ENCODE measurements at places on chromosomes 6 and 20.

DNA sequence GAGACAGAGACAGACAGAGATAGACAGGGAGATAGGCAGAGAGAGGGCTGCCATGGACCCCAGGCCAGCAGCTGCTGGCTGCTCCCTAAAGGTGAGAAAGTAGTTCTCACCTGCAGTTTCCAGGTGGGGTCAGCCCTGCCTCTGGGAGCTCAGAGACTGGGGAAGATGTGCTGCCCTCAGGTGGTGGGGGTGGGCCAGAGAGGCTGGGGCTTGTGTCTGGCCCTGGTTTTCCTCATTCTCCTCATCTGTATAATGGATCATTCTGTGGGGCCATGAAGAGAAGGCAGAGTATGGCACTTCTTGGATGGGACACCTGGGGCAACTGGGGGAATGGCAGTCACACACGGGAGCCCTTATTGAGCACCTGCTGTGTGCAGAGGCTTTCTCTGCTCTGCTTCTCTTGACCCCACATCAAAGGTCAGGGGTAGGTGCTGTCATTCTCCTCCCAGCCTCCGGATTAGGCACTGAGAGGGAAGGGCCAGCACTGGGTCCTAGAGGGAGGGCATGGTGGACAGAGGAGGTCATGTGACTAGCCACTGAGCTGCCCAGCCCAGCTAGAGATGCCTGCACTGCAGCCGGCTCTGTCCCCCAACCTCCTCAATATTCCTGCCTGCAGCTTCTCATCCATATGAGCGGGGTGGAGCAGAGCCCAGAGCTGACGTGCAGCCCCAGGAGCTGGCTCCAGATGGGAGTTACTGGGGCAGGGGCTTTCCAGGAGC lies 4.1 kb downstream of the ANGPT4 start:
- no peak for DNase-seq

DNA sequence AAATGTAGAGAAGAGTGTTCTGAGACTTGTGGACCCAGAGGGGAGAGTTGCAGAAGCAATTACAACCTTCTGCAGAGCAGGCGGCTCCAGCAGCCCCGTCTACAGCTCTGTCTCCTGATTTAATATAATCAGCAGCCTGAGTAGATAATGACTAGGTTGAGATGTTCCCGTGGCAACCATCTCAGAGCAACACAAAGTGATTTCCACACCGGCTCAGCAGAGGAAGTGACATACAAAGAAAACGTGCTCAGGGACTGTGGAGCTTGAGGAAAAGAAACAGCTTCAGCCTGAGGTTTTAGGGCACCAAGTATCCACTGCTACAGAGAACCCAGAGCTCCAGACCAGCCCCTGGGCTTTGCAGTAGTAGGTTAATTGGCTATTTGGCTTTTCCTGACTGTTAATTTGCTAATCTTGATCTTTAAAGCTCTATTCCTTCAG lies 136.4 kb downstream of the MTFR2 start:
- DNase-seq, result no peak

DNA sequence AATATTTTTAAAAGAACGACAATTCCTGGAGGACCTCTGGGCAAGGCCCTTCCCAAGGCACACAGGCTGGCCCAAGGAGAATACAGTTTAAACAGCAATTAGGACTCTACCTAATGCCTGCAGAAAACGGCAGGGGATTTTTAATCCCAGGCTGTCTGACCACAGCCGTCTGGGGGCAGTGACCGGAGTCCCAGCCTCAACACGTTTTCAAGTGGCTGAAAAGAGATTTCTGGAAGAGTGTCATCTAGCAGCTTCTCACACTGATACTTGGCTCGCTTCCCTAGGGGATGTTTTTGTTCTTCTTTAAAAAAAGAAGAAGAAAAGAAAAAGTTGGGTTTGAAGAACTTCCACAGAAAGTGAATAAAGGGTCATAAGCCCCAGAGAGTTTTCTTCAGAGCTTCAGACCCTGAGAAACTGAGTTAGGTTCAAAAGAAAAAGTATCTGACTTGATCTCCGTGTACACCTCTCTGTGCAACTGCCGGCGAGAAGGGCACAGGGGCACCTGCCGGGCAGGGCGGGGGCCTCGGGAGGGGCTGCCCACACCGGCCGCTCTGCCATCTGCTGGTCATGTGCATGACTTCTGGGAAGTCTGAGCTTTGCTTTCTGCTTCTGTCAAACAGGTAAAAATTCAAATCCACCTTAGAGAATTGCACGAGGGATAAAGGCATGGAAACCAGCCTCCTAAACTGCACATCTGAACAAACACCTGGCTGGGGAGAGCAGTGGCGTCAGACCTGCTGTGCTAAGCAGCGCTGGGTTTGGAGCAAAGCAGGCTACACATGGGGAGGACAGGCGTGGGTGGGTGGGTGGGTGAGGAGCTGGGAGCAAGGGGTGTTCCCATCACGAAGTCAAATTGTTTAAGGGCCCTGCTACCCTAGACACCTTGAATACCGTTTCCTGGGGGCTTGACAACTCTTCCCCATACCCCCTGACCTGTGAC lies 33.0 kb downstream of the RRBP1 start:
- DNase-seq, result peak; percentile 20

GRCh38 chr6:133551847-133552341 lies 310.7 kb downstream of the EYA4 start:
- no peak for DNase-seq

GRCh38 chr20:5128886-5129285 lies 2.1 kb downstream of the CDS2 start:
- DNase-seq, result no peak

DNA sequence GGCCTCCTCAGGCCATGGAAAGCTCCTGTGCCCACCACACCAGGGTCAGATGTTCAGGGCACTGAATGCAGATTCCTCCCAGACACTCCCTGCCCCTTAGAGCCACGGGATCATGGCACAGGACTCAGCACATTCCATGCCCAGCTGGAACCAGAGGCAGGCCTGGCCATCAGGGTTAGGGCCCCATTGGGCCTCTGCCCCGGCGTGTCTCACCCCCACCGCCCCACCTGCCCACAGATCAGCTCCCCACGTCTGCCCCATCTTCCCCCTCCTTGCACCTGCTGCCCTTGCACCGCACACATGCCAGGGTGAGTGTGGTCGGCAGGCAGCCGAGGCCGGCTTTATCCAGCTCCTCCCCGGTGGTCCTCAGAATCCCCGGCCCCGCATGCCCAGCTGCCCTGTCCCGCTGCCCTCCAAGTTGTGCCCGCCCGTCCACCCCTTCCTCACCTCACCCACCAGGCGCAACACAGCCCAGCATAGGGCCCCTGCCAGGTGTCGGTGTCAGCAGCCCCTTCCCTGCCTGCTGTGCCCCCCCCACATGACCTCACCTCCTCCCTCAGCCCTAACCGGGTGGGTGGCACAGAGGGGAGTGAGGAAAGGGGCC lies 2.2 kb upstream of the SRMS start:
- DNase-seq, result no peak

GRCh38 chr6:17395112-17395511 lies 1.7 kb downstream of the CAP2 start:
- no peak for DNase-seq

GRCh38 chr6:85395746-85396145 lies 54.1 kb upstream of the NT5E start:
- no peak for DNase-seq

DNA sequence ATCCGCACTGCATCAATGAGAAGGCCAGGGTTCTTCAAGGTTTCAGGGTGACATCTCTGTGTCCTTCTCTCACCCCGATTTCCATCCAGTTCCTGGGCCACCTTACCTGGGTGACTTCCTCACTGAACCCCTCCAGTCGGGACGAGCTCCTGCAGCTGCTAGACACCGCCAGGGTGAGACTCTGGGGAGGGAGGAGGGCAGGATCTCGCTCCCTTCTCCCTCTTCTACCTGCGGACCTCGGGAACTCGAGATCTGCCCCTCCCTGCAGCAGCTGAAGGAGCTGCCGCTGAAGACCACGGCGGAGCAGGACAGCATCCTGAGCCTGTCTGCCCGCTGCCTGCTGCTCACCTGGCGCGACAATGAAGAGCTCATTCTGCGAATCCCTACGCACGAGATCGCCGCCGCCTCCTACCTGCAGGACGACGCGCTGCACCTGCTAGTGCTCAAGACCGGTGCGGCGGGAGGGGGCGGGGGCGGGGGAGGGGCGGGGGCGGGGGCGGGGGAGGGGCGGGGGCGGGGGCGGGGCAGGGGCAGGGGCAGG lies 7.5 kb downstream of the CCM2L start:
- DNase-seq, result peak; percentile 33

GRCh38 chr6:150891888-150892485 lies 26.5 kb downstream of the MTHFD1L start:
- DNase-seq, result peak; percentile 61

DNA sequence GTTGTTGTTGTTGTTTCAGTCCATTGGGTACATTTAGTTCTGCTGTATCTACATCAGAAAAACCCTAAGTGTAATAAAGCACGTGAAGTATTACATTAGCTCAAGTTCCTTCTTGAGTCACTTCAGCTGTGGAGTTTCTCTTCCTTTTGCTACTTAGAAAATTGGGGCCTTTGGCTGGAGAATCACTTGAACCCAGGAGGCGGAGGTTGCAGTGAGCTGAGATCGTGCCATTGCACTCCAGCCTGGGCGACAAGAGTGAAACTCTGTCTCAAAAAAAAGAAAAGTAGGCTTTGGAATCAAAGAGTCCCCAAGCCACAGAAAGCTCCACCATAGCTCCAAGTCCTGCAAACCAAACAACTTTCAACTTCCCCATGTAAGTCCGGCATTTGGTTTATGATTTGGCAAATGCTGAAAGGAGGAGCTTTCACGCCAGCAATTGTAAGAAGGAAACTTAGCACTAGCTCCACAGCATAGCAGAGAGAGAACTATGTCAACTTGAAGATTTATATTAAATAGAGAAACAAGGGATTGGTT lies 56.5 kb upstream of the RNF144B start:
- DNase-seq, result no peak

- DNase-seq, result no peak
These were observed 193.3 kb upstream of the CCN2 start for GRCh38 chr6:132144456-132144855.

DNA sequence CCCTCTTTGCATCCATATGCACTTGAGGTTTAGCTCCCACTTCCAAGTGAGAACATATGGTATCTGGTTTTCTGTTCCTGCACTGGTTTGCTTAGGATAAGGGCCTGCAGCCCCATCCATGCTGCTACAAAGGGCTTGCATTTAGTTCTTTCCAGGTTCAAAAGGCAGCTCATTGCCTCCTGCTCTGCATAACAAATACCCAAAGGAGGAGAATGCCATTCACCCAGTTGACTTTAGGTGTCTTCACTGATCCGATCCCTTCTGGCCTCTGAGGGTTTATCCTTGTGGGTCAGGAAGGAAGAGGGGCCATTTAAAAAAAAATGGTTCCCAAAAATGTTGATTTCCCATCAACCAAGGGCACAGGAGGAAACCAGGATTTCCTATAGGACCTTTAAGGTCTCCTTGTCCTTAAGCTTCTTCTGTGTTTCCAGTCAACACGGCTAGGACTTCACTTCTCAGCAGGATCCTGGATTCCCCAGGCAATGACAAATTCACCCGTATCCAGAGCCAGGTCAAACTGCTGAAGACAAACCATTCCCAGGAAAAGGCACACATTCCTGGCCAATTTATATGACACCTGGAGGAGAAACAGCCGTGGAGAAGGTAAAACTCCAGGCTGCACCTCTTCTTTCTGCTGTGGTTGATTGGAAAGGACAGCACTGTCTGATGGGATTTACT lies 447.7 kb upstream of the CDH4 start:
- no peak for DNase-seq

DNA sequence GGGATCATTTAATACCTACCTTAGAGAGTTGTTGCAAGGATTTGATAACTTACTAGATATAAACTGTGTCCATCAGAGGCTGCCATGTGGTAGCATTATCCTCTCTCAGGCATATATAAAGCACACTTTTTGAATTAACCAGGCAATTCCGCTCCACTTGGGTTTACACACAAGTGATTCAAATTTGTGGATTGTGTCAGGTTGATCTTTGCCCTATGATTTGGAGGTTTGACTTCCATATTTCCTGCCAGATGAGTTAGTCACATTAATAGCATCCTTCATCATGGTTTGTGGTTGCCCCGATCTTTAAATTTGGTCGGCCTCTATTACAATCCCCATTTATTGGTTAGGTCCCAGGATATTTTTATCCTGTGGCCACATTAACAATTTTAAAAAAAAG lies 44.8 kb upstream of the CTAGE9 start:
- DNase-seq, result no peak

DNA sequence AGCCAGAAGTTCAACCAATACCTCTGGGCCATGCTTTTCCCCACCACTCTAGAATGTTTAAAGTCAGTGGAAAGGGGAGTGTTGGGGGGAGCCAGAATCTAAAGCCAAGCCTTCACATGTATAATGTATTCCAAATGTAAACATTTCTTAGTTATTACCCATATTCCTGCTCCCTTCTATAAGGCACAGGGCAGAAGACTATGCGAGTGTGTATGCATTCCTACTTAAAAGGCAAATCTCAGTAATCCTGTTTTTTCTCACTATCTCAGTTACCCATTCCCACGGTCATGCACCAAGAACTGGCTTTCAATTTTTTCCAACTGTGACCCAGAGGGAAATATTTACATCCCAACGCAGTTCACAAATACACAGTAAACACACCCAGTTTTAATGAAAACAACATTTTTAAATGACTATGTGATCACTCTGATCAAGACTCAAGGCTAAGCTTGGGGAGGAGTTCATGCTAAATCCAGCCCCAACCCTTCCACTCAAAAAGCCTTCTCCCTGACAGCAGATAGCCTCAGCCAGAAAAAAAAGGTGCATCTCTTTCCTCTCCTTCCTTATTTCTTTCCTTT lies 57.5 kb downstream of the EPB41L2 start:
- no peak for DNase-seq

DNA sequence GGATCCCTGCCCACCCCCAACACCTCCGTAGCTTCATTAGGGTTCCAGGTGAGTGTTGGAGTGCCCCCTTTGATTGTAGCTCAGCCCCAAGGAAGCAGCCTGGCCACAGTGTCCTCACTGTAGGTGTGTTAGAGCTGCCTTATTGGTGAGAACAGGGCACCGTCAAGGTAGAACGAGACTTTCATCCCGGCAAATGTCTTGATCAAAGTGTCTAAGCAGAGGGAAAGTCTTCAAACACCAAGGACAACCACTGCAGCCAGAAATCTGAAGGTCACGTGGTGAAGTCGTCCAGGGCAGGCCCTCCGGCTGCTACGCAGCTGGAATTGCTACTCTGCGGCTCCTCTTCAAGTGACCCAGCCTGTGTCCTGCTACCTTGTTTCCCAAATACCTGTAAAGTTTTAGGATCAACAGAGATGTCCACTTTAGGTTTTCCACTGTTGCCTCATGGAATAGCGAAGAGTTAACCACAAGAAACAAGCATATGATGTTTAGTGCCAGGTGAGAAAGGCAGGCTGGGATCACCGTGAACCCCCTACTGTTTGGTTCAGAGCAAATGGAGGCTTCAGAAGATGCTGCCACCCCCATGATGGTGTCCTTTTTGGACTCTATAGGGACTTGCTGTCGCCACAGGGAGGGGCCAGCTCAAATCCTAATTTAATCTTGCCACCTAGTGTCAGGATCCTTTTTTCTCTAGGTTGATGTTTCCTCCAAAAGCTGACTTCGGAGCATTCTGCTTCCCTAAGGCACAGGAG lies 1.7 kb upstream of the DLL1 start:
- no peak for DNase-seq

DNA sequence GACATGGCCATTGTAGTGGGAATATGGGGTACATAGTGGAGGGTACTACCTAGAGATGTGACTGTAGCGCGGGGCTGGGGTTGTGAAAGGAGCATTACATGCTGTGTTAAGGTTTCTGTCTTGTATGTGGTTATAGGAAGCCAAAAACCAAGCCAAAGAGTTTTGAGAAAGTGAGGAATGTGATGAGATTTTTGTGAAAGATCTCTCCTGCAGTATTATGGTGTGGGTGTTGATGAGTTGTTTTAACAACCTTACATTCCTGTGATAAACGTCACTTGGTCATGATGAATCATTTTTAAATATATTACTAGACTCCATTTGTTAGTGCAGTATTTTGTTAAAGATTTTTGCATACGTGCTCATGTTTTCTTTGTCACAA lies 48.9 kb downstream of the ZFAND3 start:
- peak; percentile 11 for DNase-seq

- DNase-seq, result no peak
These were observed 601.5 kb upstream of the NRSN1 start for GRCh38 chr6:23524548-23524947.
